ENCODE measurements at places on chromosomes 6 and 20. TPM values are rescaled to one million over a fixed set of nuclear protein-coding genes. Genes with fewer than 3 reads are reported as not detected.

DNA sequence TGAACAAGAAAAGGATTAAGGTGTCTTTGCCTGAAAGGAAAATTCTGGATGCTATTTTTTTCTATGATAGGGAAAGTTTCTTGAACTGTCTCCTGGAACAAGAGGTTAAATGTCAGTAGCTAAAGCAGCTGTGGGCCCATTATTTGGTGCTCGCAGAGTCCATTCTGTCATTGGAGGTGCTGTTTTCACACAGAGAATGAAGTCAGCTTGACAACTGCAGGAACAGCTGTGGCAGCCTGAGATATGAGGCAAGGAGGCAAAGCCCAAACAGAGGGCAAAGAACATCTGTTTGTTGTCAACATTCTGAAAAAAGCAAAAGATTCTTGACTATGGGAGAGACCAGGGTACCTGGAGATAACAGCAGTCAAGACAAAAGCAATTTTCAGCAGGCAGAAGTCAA, 548.2 kb downstream of the KIF16B start:
- DNase-seq = no peak

GRCh38 chr20:63374504-63374903, 13.4 kb upstream of the CHRNA4 start:
- no peak for DNase-seq

Gene GABRR1
- not detected for total RNA-seq

Gene RUNX2
- total RNA-seq = 12.7 TPM

Gene ACTL10
- 3.7 TPM for total RNA-seq
